Thymus (tissue), 14 donors: ENCODE measurements at places on chromosomes 13 and 19. TPM values are rescaled to one million over a fixed set of nuclear protein-coding genes. Genes with fewer than 3 reads are reported as not detected.
A peak's percentile ranks its signal among the peaks of the same experiment; 100 is the strongest.

- no peaks in the 10 kb centered on the region for H3K27me3 ChIP-seq
- DNase-seq = no peak
- peak overlapping the region; percentile 16 for H3K27ac ChIP-seq
- no peak overlapping the region for H3K4me3 ChIP-seq
These were observed 44.0 kb downstream of the BRD4 start for GRCh38 chr19:15288146-15288963.

GRCh38 chr19:10640361-10640760, 13.8 kb upstream of the ILF3 start:
- H3K36me3 ChIP-seq = peaks cover 73% of the 10 kb centered on the region
- H3K4me3 ChIP-seq = no peak overlapping the region
- DNase-seq = no peak
- H3K4me1 ChIP-seq = no peaks in the 10 kb centered on the region
- H3K27ac ChIP-seq = no peak overlapping the region
- H3K27me3 ChIP-seq = no peaks in the 10 kb centered on the region

DNA sequence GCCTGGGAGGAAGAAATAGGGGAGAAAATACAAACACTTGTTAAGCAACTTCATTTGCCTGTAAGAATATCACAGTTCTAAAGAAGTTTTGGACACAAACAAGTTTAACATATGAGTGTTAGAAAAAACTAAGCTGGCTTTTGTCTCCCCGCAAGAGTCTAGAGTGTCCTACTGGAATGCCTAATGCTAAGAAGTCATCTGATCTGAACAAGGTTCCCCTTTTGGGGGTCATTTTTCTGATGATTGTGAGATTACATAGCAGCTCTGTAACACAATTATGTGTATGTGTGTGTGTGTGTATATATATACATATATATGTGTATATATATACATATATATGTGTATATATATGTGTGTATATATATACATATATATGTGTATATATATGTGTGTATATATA, 12.7 kb downstream of the DNMT1 start:
- no peak overlapping the region for H3K27ac ChIP-seq
- H3K27me3 ChIP-seq = no peaks in the 10 kb centered on the region
- H3K4me1 ChIP-seq = no peaks in the 10 kb centered on the region
- H3K4me3 ChIP-seq = no peak overlapping the region
- H3K36me3 ChIP-seq = peaks cover 71% of the 10 kb centered on the region
- DNase-seq = no peak

- no peak overlapping the region for H3K27ac ChIP-seq
- H3K4me1 ChIP-seq = no peaks in the 10 kb centered on the region
- no peak for DNase-seq
- H3K36me3 ChIP-seq = no peaks in the 10 kb centered on the region
- no peaks in the 10 kb centered on the region for H3K27me3 ChIP-seq
- no peak overlapping the region for H3K4me3 ChIP-seq
These were observed 42.6 kb upstream of the TPM4 start for GRCh38 chr19:16033721-16034120.

- no peak overlapping the region for H3K4me3 ChIP-seq
- no peak for DNase-seq
- H3K4me1 ChIP-seq = no peaks in the 10 kb centered on the region
- no peaks in the 10 kb centered on the region for H3K27me3 ChIP-seq
These were observed 111.5 kb upstream of the HTR2A start for GRCh38 chr13:47008318-47008717.

DNA sequence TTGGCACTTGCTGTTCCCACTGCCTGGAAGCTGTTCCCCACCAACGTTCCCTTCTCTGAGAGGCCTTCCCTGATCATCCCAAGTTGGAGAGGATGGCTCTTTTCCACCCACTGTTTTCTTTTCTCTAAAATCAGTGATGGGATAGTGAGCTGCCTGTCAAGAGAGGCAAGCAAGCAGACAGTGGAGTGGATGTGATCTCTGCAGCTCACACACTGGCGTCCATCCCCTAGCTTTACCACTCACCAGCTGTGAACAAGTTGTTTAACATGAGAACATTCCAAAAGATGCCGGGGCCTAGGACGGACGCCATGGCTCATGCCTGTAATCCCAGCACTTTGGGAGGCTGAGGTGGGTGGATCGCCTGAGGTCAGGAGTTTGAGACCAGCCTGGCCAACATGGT, 28.0 kb upstream of the SEMA6B start:
- H3K36me3 ChIP-seq = no peaks in the 10 kb centered on the region
- H3K27ac ChIP-seq = no peak overlapping the region
- peaks cover 10% of the 10 kb centered on the region for H3K4me1 ChIP-seq
- peaks cover 29% of the 10 kb centered on the region for H3K27me3 ChIP-seq
- H3K4me3 ChIP-seq = no peak overlapping the region

GRCh38 chr19:33556261-33556660, 34.7 kb upstream of the PEPD start:
- H3K36me3 ChIP-seq = no peaks in the 10 kb centered on the region
- no peak overlapping the region for H3K4me3 ChIP-seq
- H3K27me3 ChIP-seq = no peaks in the 10 kb centered on the region
- no peaks in the 10 kb centered on the region for H3K4me1 ChIP-seq
- DNase-seq = no peak

- H3K27me3 ChIP-seq = no peaks in the 10 kb centered on the region
- peaks cover 21% of the 10 kb centered on the region for H3K36me3 ChIP-seq
- peaks cover 16% of the 10 kb centered on the region for H3K4me1 ChIP-seq
- peak; percentile 71 for DNase-seq
These were observed at the start of gene PRR12 for GRCh38 chr19:49590971-49591730. Gene PRR12, plus strand, starts transcription at chr19:49591182. Its CDS starts 473 bp downstream, at chr19:49591655.

DNA sequence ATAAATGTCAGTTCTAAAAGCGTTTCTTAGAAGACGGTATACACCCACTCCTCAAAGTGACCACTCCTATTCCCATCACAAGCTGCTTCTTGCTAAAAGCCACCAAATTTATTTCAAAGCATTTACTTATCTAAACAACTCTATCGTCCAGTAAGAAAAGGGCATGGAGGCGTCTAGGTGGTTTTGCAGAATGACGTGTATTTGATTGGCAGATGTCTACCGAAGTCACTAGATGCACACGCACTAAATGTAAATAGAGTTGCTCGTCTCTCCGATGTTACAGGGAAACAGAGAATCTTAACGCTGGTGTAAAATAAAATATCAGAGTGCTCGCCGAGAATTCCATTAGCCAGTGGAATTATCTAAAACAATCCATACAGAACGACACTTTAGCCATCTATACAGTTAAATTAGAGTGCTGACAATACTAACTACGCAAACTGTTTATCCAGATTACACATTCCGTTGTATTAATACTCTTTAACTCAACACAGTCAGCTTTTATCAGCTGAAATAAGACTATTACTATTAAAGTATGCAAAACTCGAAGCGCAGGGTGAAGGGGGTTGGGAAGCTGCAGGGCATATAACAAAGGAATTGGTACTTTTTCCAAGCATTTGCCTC, 1.9 kb downstream of the KLF12 start:
- no peaks in the 10 kb centered on the region for H3K27me3 ChIP-seq
- peaks cover 16% of the 10 kb centered on the region for H3K4me1 ChIP-seq
- no peaks in the 10 kb centered on the region for H3K36me3 ChIP-seq

DNA sequence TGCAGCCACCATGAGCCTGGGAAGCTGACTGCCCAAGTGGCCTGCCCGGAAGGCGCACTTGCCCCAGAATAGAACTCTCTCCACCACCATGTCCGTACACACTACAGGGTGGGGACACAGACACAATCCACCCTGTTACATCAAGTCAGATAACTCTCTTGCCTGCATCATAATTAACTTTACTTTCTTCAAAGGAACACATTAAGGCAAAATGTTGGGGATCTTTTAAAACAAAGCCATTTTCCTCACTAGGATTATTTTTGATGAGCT, 23.3 kb upstream of the VSTM2B start:
- H3K27me3 ChIP-seq = no peaks in the 10 kb centered on the region
- DNase-seq = no peak
- no peaks in the 10 kb centered on the region for H3K4me1 ChIP-seq
- H3K27ac ChIP-seq = no peak overlapping the region
- H3K36me3 ChIP-seq = no peaks in the 10 kb centered on the region
- no peak overlapping the region for H3K4me3 ChIP-seq

DNA sequence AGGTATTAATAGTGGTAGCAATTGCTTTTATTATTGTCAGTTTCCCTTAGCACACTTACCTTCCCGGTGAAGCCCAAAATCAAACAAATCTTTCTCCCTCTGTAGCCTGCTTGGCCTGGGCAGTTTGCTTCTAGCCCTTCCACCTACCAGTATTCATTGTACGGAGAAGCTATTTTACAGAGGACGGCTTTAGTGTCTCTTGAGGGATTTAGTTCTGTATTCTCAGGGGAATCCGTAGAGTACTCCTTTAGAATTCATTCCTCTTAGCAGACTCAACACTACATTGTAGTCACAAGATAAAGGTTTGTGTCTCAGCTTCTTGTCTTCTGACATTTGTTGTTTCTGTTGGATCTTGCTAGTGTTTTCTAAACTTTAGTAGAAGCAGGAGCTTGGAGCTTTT, 24.1 kb upstream of the WTIP start:
- DNase-seq = no peak
- H3K4me3 ChIP-seq = no peak overlapping the region
- no peaks in the 10 kb centered on the region for H3K4me1 ChIP-seq

DNA sequence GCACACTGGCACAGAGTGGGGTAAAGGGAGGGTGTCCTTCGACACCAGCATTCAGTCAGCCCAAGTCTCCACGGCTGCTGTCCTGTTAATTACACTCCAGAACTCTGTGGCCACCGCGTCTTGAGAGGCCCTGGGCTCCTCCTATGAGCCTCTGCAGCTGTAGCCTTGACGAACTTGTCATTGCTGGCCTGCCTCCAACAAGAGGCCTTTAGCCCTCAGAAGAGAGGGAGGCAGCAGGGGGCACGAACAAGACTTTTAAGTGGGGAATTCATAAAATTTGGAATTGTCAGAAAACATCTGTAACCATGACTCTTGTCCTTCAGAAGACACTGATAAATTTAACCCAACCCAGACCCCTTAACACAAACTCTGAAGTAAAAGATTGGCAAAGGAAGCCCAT, 241.9 kb downstream of the UQCRFS1 start:
- H3K36me3 ChIP-seq = no peaks in the 10 kb centered on the region
- no peaks in the 10 kb centered on the region for H3K27me3 ChIP-seq
- no peak overlapping the region for H3K27ac ChIP-seq
- H3K4me3 ChIP-seq = no peak overlapping the region
- DNase-seq = no peak
- H3K4me1 ChIP-seq = no peaks in the 10 kb centered on the region

GRCh38 chr19:15037586-15037985, 11.7 kb upstream of the CASP14 start:
- no peak for DNase-seq
- H3K4me3 ChIP-seq = no peak overlapping the region
- H3K36me3 ChIP-seq = no peaks in the 10 kb centered on the region
- no peak overlapping the region for H3K27ac ChIP-seq
- H3K27me3 ChIP-seq = no peaks in the 10 kb centered on the region
- H3K4me1 ChIP-seq = no peaks in the 10 kb centered on the region

GRCh38 chr13:87331178-87331577, 340.0 kb upstream of the SLITRK5 start:
- no peak for DNase-seq
- no peaks in the 10 kb centered on the region for H3K27me3 ChIP-seq
- H3K36me3 ChIP-seq = no peaks in the 10 kb centered on the region

DNA sequence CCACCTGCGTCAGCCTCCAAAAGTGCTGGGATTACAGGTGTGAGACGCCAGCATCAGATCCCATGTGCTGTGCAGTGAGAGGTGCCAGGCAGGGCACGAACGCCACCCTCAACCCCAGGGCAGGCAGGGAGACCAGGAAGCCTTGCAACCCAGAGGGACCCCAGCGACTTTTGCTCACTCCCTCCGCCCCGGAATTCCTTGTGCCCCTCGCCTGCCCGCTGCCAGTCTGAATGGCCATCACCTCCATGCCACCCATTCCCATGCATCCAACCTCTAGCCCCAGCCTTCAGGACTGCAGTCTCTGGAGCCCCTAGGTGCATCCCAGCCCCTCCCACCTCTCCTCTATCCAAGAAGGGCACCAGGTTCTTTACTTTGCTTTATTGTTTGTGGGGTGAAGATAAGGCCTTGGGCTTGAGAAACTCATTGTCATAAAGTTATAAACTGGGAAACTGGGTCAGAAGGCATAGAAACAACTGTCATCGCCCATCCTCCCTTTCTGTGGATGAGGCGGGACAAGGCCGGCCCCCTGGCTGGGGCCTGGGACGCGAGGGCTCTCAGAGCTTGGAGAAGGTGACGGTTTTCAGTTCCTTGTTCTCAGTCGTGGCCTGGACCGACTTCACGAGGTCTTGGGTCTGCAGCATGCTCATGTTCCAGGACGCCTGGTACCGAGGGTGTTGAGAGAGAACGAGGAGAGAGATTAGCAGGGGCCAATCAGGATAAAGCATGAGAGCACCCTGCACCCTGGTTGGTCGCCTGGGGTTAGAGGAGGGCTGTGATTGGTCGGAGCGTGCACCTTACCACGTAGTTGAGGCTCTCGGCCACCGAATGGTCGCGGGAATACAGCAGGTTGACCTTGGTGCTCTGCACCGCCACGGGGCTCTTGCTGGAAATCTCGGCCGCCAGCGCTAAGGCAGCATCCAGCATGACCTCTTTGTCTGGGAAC, 2.6 kb upstream of the LGALS4 start:
- H3K36me3 ChIP-seq = peaks cover 14% of the 10 kb centered on the region
- no peak overlapping the region for H3K27ac ChIP-seq
- no peaks in the 10 kb centered on the region for H3K27me3 ChIP-seq
- no peaks in the 10 kb centered on the region for H3K4me1 ChIP-seq
- DNase-seq = no peak

DNA sequence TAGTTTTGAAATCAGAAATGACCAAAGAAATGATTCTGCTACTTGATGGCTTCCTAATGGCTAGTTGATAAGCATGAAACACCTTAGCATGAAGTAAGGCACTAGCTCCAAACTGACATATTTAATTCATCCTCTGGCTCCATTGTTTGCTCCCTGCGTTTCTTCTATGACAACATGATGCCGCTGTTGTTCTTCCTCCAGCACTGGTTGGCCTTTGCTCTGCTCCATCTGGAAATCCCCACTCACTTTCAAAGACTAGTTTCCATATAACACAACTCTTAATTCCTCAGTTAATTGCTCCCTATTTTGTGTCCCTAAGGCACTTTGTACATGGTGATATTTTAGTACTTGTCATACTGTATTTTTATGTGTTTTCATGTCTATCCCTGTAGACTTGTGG, 151.6 kb downstream of the GPC6 start:
- H3K4me3 ChIP-seq = no peak overlapping the region
- H3K4me1 ChIP-seq = no peaks in the 10 kb centered on the region

DNA sequence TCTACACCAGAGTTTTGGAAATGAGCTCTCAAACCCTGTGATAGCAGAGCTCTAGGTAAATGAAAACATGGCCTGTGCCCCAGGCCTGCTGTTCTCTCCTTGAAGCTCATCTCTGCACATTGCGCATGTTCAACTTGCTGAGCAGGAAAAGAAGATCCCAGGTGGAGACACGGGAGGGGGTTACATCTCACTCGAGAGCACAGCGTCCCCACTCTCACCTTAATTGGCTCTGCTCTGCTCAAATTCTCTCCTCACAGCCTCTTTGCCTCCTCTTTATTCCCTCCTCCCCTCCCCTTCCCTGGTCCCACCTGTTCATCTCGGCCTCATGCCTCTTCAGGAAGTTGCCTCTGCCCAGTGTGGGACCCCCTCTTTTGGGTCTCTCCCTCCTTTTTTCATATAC, 44.7 kb downstream of the RGCC start:
- peak overlapping the region; percentile 98 for H3K27ac ChIP-seq
- no peak for DNase-seq
- H3K27me3 ChIP-seq = no peaks in the 10 kb centered on the region
- no peaks in the 10 kb centered on the region for H3K36me3 ChIP-seq

IL11 gene
- 0.38 TPM for total RNA-seq

TEX101 gene
- 0.99 TPM for total RNA-seq

CYP4F3 gene
- 0.24 TPM for total RNA-seq

PNMA8B gene
- total RNA-seq = 4.7 TPM

GTF2F2 gene
- total RNA-seq = 34.0 TPM
